ENCODE measurements at places on chromosomes 4 and X.

DNA sequence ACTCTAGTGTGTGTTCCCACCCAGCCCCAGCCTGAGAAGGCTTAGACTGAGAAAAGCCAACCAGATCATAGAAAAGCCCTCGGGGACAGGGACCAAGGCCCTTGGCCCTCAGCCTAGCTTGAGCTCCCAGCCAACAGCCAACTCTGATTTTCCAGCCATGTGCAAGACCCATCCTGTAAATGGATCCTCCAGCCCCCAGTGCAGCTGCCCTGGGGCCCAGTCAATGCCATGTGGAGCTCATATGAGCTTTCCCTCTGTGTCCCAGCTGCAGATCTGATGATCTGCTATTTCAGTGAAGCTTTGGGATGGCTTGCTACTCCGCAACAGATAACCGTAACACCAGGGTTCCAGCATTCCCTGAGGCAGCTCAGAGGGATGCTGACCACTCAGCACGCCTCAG lies 40.5 kb upstream of the CDKN2AIP start:
- no peak for DNase-seq

GRCh38 chr4:1300466-1301455 lies 11.1 kb downstream of the MAEA start:
- peak; percentile 72 for DNase-seq

DNA sequence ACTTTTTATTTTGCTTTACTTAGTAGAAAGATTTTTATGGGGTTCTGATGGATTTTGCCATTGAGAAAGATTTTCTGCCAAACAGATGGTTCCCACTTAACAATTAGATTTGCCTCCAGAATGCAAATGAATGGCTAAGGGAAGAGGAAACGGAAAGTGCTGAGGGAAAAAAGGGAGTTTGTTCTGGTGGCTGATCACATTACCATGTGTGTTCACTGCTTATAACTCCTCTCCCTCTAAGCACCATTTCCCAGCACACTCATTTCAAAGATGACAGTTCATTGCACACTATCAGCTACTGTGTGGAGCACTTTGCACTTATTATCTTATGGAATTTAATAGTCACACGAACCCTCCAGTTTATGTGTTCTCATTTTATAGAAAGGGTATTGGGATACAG lies 68.0 kb upstream of the GRID2 start:
- DNase-seq = no peak

GRCh38 chr4:124777007-124777406 lies 64.5 kb upstream of the ANKRD50 start:
- DNase-seq = no peak

DNA sequence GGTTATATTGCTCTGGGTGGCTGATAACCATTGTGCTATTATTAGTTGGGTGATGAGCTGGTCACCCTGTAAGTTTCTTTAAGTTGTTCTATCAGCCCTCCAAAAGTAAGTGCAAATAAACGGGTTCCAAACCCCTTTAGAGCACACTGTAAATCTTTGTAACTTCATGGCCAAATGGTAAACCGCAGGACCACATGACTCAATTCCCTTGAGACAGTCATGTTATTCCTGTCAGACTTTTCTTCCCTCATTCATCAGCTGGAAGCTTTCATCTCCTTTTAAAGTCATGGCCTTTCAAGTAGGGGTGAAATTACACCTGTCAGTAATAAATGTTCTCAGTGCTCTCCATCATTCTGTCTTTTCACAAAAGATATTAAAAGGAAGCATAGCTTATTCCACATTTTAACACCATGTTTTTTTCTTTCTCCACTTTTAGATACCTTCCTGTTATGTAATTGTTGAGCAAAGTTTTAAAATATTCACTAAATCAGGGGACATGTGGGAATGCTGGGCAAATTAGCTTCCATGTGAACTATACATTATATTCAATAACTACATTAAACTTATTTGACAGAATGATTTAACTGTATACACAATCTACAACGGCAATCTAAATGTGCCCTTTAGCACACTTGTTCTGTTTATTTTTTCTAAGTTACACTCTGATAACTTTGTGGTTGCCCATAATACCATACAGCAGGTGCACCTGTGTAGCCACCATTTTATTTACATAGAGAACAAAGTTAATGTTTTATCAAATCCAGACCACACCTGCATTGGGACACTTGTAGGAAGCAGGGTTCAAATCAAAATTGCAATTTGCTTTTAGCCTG lies 275.5 kb downstream of the CFAP299 start:
- no peak for DNase-seq

DNA sequence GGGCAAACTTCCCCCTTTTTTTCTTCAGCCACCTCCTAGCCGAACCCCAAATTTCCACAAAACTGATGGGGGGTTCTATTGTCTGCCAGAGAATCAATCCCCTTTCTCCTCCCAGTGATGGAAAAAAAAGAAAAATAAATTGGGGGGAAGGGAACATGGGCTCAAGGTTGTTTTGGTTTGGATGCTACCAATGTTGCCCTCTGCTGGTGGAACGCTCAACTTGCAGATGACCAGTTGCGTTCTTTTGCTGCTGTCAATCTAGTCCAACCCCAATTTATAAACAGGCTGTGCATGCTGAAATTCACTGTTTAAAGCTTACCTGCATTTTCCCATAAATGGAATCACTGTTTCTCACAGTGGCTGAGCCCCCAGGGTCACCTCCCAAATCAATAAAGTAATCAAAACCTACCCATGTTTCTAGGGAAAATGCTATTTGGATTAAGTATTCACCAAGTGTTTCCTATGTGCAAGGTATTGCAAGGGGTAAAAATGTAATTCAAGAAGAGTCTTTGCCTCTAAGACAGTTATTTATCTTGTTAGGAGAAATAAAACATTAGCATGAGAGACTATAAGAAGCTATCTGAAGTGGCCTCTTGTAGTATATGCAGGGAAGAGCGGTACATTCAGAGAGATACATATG lies 116.7 kb upstream of the TMEM164 start:
- no peak for DNase-seq

DNA sequence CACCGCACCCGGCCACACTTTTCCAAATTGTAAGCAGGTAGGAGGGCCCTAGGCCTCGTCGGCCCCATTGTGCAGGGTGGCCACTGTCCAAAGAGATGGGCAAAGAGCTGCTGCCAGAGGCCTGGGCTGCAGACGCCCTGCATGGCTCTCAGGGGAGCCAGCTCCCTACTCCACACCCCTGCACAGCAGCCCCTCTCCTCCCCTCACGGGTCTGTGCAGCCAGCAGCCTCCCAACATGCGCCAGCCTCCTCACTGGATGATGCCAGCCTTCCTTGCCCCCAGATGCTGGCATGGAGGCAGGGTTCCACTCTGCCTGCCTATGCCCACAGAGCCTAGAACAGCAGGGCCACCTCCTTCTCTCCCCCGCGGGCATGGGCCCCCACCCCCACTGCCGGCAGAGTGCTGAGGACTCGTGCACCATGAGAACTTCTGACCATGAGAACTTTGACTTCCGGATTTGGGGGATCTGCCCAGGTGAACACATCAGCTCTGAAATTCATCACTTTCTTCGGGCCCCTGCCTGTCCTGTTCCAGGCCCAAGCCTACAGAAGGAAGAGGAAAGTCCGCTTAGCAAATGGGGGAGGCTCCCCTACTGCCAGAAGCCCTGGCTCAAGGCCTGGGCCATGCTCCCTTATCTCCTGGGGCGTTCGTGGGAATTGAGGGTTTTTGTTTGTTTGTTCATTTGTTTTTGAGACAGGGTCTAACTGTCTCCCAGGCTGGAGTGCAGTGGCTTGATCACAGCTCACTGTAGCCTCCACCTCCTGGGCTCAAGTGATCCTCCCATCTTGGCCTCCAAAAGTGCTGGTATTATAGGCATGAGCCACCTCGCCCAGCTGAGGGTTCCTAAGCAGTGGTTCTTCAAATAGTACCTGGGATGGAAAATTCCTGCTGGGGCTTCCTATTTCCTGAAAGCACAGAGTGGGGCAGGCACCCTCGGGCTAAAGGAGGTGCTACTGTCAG lies 8.0 kb downstream of the IRAK1 start:
- DNase-seq = no peak

Measured in D721Med (cell line).